ENCODE measurements at places on chromosomes 4 and X.

DNA sequence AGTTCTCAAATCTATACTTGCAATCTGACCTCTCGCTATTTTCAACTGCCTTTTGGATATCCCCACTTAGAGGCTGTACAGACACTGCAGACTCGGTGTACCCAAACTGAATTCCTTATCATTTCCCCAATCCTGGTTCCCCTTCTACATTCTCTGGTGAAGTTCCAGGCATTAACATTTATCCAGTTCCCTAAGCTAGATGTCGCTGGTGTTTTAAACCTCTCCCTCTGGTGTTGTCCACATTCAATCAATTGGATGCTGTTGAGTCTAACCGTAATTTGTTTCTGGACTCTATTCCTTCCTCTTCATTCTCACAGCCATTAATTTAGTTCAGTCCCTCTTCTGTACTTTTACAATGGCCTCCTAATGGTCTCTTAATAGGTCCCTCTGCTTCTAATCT, 7.2 kb upstream of the STK26 start:
- no peak for DNase-seq

DNA sequence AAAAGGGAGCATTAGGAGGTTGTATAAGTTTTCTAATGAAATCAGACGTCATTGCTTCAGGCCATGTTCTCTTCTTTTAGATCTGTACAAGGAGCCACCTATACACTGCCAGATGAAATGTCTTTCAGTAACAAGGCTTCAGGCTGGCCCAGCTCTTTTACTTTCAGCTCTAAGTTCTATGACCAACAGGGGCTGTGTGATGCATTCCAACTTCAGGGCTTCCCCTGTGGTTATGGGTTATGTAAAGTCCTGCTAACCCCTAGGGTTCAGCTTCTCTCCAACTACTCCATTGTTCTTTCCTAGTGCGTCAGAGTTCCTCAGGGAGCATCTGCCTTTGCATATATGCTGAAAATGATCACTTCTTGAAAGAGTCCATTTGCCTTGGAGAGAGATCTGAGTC, 79.4 kb upstream of the TTC29 start:
- DNase-seq, result no peak

DNA sequence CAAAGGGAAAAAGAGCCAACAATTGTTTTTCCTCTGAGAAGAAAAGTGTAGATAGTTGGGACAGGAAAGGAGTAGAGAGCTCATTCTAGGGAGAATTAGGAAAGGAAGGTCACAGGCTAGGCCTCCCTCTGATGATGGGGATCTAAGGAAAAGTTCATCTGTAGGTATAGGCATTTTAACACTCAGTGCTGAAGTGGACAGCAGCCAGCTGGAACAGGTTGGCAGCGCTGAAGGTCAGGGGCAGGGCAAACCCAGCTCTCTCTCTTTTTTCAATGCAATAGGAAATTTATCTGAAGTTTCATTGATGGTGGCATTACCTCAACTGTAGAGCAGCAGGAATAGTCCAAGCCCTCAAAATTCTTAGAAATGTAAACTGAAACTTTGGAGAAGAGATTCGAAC, 98.5 kb upstream of the ETNPPL start:
- DNase-seq, result no peak

GRCh38 chr4:12679217-12679616, 804.9 kb downstream of the RAB28 start:
- no peak for DNase-seq

- no peak for DNase-seq
Observed at GRCh38 chr4:71189471-71189870, 149.3 kb upstream of the SLC4A4 start.

All from CD4-positive, alpha-beta T cell treated with Interleukin-21 for 1 hour (primary cell).